Activated CD4-positive, alpha-beta T cell treated with anti-CD3 and anti-CD28 coated beads, Interleukin-2, amount 10 ng/mL, durations not matched to agents 24 days and 14 days (primary cell): ENCODE measurements at places on chromosomes 3 and 15. TPM values are rescaled to one million over a fixed set of nuclear protein-coding genes. Genes with fewer than 3 reads are reported as not detected.

DNA sequence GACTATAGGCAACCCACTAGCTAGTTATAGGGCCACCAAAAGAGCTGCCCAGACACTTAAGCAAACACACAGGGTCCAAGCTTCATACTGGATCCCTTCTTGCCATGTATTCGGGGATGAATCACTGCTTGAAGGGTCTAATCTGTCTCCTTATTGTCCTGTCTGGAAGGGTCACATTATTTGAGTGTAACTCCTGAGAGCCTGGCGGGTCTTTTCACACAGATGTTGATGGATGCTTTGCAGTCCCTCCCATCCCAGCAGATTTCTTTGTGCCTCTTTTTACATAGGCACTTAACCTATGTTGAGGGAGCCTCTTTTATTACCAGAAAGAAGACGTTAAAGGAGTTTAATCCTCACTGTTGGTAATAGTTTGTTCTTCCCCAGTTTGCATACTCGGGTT, 56.6 kb downstream of the BBX start:
- DNase-seq: no peak

Gene KCNAB1
- not detected in 2 replicates for total RNA-seq

Gene GNAT1
- total RNA-seq: not detected in 2 replicates

- DNase-seq: no peak
These were observed 39.3 kb upstream of the SSR3 start for GRCh38 chr3:156594219-156594683.

DNA sequence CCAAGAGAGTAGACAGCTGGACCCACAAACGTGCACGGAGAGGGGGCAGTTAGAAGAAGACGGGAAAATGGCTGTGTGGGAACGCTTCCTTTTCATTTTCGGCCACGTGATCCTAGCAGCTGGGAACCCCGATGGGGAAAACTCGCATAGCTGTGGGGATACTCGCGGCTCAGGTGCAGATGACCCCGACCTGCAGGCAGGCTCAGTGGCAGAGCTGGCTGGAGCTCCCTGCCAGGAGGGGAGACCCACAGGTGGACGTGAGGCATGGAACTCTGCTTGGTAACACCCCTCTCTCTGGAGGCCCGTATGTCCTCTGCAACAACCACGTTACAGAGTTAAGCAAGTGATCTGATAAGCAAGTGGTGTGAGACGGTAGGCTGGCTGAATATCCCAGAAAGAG, 84.6 kb upstream of the SNRPA1 start:
- DNase-seq: no peak

DNA sequence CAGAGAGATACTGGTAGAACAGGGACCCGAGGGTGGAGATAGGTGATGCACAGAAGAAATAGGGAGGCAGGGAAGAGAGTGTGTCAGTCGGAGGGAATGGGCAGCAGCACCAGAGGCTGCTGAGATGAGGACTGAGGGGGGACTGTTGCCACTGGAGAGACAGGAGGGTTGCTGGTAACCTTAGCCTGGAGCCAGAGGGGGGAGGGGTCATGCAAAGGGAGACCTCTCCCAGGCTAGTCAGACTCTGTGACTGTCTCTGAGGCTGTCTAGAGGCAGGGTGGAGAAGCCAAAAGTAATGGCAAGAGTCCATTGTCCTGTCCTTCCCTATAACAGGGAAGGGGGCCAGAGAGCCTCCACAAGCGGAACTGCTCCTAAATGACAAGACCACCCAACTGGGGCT, 2.1 kb upstream of the DLEC1 start:
- DNase-seq: no peak

Gene FGD5
- 0.14 TPM in 1 of 2 replicates, not detected in the other for total RNA-seq
